Stimulated activated CD4-positive, alpha-beta T cell treated with anti-CD3 and anti-CD28 coated beads, Interleukin-1b, Interleukin-23, amount 100 ng/mL, for 1 hour (primary cell): ENCODE measurements at places on chromosomes 3 and 15.

- DNase-seq, result no peak
These were observed 9.7 kb downstream of the DBR1 start for GRCh38 chr3:138165061-138165460.

- DNase-seq, result no peak
These were observed 51.0 kb upstream of the TRA2B start for GRCh38 chr3:185988816-185989175.

DNA sequence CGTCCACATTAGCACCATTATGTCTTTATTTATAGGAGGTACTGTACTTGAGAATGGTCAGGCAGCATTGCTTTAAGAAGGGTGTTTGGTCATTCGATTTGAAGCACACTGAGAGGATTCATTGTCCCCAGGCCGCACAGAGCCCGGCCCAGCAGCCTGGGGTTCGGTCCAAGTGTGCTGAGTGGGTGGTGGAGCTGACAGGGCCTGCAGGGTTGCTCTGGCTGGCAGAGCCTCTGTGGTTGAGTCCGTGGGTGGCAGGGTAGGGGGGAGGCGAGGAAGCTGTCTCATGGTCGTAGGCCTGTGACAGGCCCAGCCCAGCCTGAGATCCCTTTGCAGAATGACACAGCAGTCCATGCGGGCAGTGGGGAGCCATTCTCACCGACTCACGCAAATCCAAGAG, 227.7 kb upstream of the TOPAZ1 start:
- DNase-seq, result no peak

DNA sequence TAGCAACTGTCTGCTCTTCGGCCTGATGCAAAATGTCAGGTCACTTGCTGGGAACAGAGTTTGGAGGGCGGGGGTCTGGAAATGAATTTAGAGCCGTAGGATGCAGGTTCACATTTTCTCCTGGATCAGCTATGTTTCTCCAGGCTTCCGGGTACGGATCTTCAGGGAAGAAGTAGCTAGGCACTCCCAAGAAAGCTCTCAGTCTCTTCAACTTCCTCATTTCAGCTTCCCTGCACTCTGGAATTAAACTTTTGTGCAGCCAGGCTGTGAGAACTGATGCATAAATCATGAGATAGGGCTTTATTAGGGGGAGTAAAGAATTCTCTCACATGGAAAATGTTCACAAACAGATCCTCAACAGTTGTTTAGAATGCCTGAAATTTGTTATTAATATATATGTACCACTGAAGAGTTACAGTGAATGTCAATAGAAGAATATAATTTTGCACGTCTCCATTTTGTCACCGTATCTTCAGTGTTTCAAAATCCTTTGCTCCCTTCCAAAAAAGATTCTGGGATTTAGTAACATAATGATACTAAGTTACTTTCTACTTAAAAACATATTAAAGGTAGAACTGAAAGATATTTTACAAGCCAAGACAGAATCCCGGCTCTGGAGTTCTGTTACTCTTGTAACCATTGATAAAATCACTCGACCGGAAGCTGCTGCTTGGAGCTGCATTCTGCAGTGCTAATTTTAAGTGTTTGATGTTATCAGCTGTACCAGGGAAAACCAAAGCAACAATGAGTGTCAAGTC, 178.5 kb upstream of the P2RY1 start:
- DNase-seq, result no peak

GRCh38 chr15:99556011-99556410, 9.8 kb upstream of the MEF2A start:
- DNase-seq, result no peak

DNA sequence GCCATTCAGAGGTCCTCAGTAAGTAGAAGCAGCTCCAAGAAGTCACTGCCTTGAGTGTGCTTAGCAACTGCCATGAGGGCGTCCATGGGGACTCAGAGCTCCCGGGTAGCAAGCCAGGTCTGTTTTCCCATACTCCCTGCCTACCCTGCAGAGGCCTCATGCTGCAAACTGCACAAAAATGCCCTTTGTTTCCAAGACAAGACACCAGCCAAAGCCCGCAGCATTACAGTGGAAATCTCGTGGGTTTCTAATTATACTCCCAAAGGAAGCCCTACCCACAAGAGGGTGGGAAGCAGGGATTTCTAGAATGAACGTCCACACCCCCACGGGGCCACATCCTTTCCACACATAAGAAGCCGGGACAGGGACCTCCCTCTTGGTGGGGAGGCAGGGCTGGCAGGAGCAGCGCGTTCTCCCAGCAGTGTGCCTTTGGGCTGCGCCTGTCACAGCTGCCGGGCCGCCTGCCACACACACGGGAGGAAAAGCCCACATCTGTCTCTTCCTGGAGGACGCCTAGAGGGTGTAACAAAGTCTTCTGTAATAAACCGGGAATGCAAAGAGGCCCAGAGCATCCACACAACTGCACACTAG, 31.1 kb downstream of the FAM174B start:
- DNase-seq, result no peak

DNA sequence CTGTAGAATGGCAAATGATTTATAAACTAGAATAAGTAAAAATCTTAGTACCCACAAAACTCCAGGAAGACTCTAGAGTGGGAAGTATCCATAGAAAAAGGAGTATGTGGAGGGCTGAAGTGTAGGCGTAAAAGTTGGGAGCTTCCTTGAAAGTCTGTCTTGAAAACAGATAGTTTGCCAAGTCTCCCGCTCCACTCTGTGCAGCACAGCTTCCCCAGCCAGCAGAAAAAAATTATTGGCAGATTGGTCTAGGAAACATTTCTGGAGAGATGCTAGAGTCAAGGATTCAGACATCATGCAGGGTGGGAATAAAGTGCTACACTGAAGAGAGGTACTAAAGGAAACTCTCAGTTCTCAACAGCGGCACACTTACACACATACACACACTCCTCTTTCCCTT, 53.4 kb upstream of the CD200R1L start:
- DNase-seq, result no peak

DNA sequence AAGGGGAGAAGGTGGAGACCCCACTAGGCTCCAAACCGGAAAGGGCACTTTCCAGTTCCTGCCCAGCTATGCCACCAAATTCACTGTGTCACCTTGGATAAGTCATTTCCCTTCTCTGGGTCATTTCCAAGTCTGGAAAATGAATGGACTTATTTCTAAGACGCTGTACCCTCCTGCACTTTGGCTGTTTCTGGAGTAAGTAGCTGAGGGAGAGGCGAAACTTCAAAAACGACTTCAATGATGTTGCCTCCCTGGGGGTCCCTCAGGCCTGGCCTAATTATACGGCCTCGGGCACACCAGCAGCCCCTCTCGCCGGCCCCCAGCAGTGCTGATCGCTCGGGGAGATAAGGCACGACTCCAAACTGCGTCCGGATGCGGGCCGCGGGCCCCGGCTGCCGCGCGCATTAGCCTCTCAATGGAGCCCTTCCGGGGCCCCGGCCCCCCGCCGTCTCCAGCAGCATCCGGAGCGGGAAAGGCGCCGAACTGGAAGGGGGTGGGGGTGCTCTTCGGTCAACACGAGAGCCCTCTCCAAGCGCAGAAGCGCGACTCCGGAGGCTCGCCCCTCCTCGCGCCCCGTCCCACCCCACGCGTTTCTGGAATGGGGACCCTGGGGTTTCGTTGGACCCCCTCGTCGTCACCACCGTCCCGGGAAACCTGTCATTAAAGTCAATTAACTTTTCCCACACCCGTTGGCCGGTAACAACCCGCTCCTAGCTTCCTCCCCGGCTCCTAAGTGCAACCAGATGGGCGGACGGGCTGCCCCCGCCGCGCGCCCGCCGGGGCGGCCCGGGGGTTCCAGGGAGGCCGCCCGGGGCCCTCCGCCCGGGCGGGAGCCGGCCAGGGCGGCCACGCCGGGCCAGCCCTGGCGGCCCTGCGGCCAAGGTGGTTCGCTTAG, 4.8 kb downstream of the HES1 start:
- DNase-seq, result no peak

DNA sequence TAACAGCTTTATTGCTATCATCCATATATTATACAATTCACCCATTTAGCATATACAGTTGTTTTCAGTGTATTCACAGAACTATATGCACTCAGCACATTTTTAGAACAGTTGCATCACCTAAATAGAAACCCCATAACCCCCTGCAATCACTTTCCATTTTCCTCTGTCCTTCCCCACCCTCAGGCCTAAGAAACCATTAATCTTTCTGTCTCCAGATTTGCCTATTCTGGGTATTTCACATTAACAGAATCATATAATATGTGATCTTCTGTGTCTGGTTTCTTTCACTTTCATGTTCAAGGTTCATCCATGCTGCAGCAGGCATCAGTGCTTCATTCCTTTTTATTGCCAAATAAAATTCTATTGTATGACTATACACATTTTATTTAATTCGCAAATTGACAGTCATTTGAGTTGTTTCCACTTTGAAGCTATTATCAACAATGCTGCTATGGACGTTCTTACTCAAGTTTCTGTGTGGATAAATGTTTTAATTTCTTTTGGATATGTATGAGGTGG, 39.8 kb downstream of the ADAMTS17 start:
- DNase-seq, result no peak

GRCh38 chr3:122893754-122894668, 99.1 kb downstream of the SLC49A4 start:
- no peak for DNase-seq

GRCh38 chr15:95129574-95129973, 898.2 kb downstream of the MCTP2 start:
- DNase-seq, result no peak

- no peak for DNase-seq
These were observed 235.0 kb downstream of the ADAMTS17 start for GRCh38 chr15:100106732-100107131.

DNA sequence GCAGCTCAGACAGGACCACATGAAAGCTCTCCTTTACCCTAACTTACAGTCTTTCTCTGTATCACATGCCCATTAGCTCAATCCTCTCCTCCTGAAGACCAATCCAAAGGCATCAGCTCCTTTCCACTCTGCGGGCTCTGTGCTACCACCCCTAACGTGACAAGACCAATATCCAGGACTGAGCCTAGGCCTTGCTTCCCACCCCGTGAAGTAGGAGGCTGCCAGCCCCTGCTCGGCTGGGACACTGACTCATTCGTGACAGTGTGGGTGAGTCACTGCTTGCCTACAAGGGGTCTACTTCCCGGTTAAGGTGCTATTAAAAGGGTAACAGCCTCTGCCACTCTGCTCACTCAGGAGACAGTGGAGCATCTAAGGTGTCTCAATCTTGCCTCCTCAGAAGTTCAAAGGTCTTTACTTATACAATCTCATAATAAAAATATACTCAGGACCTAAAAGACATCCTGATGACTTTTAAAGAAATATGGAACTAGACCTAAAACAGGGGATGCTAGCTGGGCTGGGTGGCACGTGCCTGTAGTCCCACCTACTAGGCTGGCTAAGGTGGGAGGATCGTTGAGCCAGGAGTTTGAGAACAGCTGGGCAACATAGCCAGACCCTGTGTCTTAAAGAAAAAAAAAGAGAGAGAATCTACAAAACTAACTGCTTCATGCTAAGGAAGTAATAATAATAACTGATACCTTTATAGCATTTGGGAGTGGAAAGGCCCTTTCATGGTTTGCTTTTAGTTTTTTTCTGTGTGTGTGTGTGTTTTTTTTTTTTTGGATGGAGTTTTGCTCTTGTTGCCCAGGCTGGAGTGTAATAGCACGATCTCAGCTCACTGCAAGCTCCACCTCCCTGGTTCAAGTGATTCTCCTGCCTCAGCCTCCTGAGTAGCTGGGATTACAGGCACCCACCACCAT, 55.0 kb downstream of the TMEM44 start:
- DNase-seq, result no peak

DNA sequence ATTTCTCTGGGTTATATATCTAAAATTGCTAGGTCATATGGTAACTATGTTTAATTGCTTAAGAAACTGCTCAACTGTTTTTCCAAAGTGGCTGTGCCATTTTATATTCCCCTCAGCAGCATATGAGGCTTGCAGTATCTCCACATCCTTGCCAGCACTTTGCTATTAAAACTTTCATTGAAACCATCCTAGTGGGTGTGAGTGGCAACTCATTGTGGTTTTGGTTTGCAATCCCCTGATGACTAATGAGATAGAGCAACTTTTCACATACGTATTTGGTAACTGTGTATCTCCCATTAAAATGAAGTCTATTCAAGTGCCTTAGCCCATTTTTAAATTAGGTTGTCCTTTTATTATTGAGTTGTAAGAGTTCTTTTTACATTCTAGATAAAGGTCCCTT, 17.3 kb downstream of the KPNA1 start:
- DNase-seq, result no peak

- no peak for DNase-seq
These were observed 9.3 kb downstream of the PLA2G4B start for GRCh38 chr15:41847981-41848380.

DNA sequence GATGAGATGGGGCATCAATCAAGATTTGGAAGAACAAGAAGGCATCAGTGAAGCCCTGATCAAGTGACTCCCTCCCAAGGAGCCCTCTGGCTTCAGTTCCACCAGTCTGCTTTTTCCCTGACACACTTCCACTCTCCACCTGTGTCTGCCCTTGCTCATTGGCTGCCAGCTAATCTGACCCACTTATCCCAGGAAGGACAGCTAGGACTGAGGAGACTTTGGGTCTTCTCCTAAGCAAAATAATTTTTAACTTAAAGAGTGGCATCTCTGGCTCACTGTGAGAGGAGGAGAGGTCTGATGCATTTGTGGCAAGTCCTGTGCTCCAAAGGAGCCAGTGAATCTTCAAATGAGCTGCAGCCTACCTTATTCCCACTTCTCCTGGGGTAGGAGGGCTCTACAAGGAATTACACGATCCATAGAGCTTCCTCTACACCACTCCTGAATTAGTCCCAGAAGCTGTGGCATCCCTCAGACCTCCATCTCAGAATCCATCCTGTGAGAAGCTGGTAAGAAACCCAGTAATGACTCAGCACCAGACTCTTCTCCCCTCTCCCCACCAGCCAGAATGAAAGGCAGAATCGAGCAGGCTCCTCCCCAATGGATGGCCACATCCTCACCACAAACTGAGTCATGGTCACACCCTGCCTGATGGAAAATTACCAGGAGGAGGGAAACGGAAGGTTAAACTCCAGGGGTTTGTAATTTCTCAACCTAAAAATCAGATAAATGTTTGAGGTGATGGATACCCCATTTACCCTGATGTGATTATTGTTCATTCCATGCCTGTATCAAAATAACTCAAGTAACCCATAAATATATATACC, 6.3 kb upstream of the PKM start:
- no peak for DNase-seq

GRCh38 chr15:26580943-26581342, 191.9 kb downstream of the GABRB3 start:
- DNase-seq, result no peak

DNA sequence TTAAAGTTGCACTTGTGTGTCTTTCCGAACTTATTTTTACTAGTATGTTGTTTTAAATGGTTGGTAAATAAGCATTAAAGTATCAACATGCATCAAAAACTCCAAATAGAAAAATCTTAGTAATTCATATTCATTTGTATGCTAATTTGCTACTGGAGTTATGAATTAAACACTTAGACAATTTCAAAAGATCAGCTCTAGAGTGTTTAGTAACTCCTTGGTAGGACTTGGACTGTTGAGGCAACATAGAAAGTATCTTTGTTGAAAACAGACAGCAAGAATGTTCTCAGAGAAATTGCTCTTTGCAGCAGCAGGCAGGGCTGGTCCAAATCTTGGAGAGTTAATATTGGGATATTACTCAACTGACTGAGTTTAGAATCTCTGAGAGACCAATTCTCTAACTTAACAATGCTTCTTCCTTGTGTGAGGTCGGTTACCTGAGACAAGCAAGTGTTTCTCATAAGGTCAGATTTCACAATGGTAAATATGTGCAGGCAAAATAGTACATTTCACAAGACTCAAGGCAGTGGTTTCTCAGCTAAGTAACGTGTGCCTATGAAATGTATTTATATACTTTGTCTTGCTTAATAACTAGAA, 147.8 kb upstream of the IL12A start:
- DNase-seq, result no peak

- DNase-seq, result no peak
These were observed 31.4 kb upstream of the CACNA2D2 start for GRCh38 chr3:50534681-50535330.
